ENCODE measurements at places on chromosomes 4 and X. TPM values are rescaled to one million over a fixed set of nuclear protein-coding genes. Genes with fewer than 3 reads are reported as not detected.
A peak's percentile ranks its signal among the peaks of the same experiment; 100 is the strongest.

DNA sequence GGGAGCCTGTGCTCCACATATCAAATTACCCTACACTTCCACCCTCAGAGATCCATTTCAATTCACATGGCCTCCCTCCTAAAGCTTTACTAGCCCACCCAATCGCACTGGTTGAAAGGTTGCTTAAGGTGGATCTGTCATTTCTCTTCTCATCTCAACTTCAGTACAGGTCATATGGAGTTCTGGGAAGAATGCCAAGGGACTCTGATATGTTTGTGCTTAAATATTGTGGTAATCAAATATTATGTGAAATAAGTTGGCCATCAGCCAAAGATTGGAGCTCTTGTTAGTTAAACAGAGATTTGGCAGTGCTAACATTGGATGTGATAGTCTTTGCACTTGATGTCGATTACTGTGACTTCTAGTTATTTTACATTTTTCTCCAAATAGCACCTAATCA is 20.5 kb downstream of the SEPTIN6 start:
- no peaks in the 10 kb centered on the region for H3K36me3 ChIP-seq
- H3K27ac ChIP-seq, result peak overlapping the region; percentile 38
- no peaks in the 10 kb centered on the region for H3K27me3 ChIP-seq
- DNase-seq, result no peak
- H3K4me3 ChIP-seq, result no peak overlapping the region
- H3K4me1 ChIP-seq, result peaks cover 5% of the 10 kb centered on the region

Gene OPRPN
- polyA plus RNA-seq, result not detected

Gene RS1
- not detected for polyA plus RNA-seq

- DNase-seq, result no peak
- H3K4me3 ChIP-seq, result no peak overlapping the region
- no peak overlapping the region for H3K27ac ChIP-seq
- no peaks in the 10 kb centered on the region for H3K4me1 ChIP-seq
- no peaks in the 10 kb centered on the region for H3K27me3 ChIP-seq
- H3K36me3 ChIP-seq, result no peaks in the 10 kb centered on the region
Observed at GRCh38 chr4:7878323-7878722, 61.3 kb downstream of the AFAP1 start.

Gene MAGEE2
- polyA plus RNA-seq, result 0.22 TPM

Gene USP51
- polyA plus RNA-seq, result not detected

DNA sequence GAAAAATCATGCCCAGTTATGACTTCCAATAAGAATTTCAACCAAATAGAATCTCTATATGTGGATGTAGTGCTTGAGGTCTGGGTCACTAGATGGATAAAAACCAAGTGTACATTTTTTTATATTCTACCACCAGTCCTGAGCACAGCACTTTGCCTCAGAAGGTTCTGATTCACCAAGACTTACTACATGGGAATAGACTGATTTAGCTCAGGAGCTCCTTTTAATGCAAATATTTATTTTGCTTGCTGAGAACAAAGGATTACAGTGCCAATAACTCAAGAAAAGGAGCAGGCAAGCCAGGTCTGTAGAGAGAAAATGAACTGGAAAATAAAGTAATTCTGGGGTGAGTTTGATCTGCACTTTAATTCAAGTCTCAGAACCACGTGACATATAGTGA is 6.4 kb upstream of the XK start:
- H3K27ac ChIP-seq, result no peak overlapping the region
- DNase-seq, result no peak
- no peaks in the 10 kb centered on the region for H3K27me3 ChIP-seq
- no peaks in the 10 kb centered on the region for H3K4me1 ChIP-seq

DNA sequence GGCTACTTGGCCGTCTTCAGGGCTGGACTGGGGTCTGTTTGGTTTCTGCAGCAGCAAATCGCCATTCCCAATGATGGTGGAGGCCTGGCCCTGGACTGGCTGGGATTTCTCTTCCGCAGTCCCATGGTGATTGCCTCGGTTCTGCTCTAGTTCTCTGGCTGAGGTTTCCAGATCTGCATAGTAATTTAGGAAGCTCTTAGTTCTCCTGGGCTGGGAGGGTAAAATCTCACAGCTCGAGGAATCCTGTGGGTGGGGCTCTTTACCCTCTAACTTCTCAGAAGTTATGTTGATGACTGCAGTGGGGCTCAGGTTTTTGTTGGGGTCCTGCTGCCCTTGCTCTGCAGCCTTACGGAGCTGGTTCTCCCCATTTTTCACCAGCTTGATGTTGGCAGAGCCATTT is 200.6 kb downstream of the APBB2 start:
- peaks cover 13% of the 10 kb centered on the region for H3K36me3 ChIP-seq
- H3K27ac ChIP-seq, result no peak overlapping the region
- H3K4me1 ChIP-seq, result no peaks in the 10 kb centered on the region
- no peak overlapping the region for H3K4me3 ChIP-seq
- H3K27me3 ChIP-seq, result no peaks in the 10 kb centered on the region

GRCh38 chr4:6364581-6364980 is 94.9 kb downstream of the WFS1 start:
- no peak overlapping the region for H3K27ac ChIP-seq
- DNase-seq, result no peak
- H3K4me3 ChIP-seq, result no peak overlapping the region
- no peaks in the 10 kb centered on the region for H3K4me1 ChIP-seq
- no peaks in the 10 kb centered on the region for H3K27me3 ChIP-seq

GRCh38 chr4:168461821-168462220 is 18.5 kb downstream of the DDX60L start:
- H3K36me3 ChIP-seq, result peaks cover 7% of the 10 kb centered on the region
- no peaks in the 10 kb centered on the region for H3K4me1 ChIP-seq
- no peaks in the 10 kb centered on the region for H3K27me3 ChIP-seq
- no peak overlapping the region for H3K4me3 ChIP-seq
- DNase-seq, result no peak

DNA sequence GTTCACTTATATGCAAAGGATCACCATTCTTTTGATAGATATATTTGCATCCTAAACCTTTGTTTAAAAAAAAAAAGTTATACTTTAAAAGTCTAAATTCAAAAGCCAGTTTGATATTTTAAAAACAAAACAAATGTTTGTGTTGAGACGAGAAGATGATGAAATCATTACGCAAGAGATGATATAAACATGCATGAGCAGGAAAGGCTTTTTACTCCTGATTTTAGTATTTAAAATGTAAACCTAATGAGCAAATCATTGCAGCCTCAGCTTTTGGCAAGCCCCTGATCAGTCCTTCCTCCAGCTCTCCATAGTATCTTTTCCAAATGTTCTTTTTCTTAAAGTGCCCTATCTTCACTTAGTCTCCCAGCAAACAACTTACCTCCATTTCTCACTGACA is 115.6 kb downstream of the ARAP2 start:
- H3K4me3 ChIP-seq, result no peak overlapping the region
- H3K4me1 ChIP-seq, result no peaks in the 10 kb centered on the region
- DNase-seq, result no peak
- no peaks in the 10 kb centered on the region for H3K27me3 ChIP-seq

DNA sequence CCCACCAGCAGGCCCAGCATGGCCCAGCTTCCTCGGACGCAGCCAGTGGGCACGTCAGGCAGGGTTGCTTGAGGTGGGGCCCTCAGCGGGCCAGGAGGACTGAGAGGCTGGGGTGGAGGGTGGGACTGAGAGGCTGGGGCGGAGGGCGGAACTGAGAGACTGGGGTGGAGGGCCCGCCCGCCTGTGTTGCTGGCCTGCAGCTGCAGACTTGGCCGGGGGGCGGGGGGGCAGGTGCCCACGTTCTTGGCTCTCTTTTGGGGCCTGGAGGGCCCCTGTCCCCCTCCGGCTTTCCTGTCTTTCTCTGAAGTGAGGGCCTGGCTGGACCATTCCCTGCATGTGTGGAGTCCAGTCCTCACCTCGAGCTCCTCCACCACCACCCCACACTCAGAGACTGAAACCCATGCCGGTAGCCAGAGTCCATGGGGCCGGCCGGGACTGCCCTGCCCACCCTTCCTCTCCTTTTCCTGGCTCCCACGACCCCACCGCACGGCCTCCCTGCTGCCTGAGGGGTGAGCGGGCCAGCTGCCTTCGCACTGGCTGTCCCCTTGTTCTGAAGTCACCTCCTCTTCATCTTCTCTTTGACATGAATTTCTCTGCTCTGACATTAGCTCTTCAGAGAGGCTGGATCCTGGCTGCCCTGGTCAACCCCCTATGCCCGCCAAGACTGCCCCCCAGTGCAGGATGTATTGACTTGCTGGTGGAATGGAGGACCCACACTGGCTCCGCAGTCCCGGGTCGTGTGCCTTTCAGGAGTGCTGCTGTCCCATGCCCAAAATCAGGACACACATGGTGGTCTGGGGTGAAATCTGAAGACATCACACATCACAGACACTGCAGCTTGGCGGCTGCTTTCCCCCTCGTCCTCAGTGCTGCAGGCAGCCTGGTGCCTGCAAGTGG is 10.1 kb upstream of the NKX1-1 start:
- no peak for DNase-seq
- H3K4me3 ChIP-seq, result no peak overlapping the region
- H3K27me3 ChIP-seq, result peaks cover 3% of the 10 kb centered on the region
- no peak overlapping the region for H3K27ac ChIP-seq
- H3K36me3 ChIP-seq, result no peaks in the 10 kb centered on the region

Gene TMEM271
- 0.22 TPM for polyA plus RNA-seq

GRCh38 chrX:39888730-39889129 is 209.0 kb downstream of the BCOR start:
- H3K27me3 ChIP-seq, result no peaks in the 10 kb centered on the region
- H3K4me1 ChIP-seq, result no peaks in the 10 kb centered on the region
- no peak for DNase-seq
- H3K36me3 ChIP-seq, result no peaks in the 10 kb centered on the region

DNA sequence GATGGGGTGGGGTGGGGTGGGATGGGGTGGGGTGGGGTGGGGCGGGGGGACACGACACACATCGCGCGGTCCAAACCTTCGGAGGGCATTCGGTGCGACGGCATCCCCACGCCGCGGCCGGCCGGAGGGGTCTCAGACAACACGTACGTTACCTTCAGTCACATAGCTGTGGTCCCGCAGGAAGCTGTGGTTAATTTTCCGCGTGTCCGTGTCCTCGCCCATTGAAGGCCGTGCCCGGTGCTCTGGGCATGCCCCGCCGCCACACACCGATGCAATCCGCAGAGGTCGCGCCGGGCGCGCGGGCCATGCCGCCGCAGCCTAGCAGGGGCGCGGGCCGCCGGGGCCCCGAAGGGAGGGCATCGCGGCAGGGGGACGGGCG is 417 bp downstream of the PPP2R2C start:
- peaks cover 20% of the 10 kb centered on the region for H3K27me3 ChIP-seq
- peak overlapping the region; percentile 8 for H3K4me3 ChIP-seq
- H3K27ac ChIP-seq, result no peak overlapping the region
- no peaks in the 10 kb centered on the region for H3K36me3 ChIP-seq
- no peak for DNase-seq

Gene HAND2
- polyA plus RNA-seq, result 16.3 TPM

Gene CACNA1F
- polyA plus RNA-seq, result 1.7 TPM
